CD8-positive, alpha-beta memory T cell (primary cell): ENCODE measurements at places on chromosomes 1 and 21. TPM values are rescaled to one million over a fixed set of nuclear protein-coding genes. Genes with fewer than 3 reads are reported as not detected.

GRCh38 chr1:56191369-56191768 is 388.0 kb downstream of the PLPP3 start:
- no peaks in the 10 kb centered on the region for H3K4me1 ChIP-seq
- H3K27ac ChIP-seq = no peak overlapping the region
- H3K27me3 ChIP-seq = no peaks in the 10 kb centered on the region
- no peak for DNase-seq

ARHGEF10L gene
- polyA plus RNA-seq = not detected

GRCh38 chr1:24387636-24388175 is 25.9 kb downstream of the STPG1 start:
- no peaks in the 10 kb centered on the region for H3K27me3 ChIP-seq
- no peaks in the 10 kb centered on the region for H3K36me3 ChIP-seq
- peaks cover 23% of the 10 kb centered on the region for H3K4me1 ChIP-seq
- no peak overlapping the region for H3K4me3 ChIP-seq
- no peak for DNase-seq

TINAGL1 gene
- not detected for polyA plus RNA-seq

- peaks cover 20% of the 10 kb centered on the region for H3K4me1 ChIP-seq
- H3K27me3 ChIP-seq = peaks cover 13% of the 10 kb centered on the region
- H3K4me3 ChIP-seq = peak overlapping the region; percentile 66
- H3K27ac ChIP-seq = no peak overlapping the region
- DNase-seq = no peak
- H3K36me3 ChIP-seq = no peaks in the 10 kb centered on the region
These were observed 544 bp downstream of the PPM1J start for GRCh38 chr1:112714313-112715263.
